ENCODE measurements at places on chromosomes 1 and 21.

- DNase-seq, result no peak
Observed at GRCh38 chr1:97989094-97989680, 68.4 kb upstream of the DPYD start.

DNA sequence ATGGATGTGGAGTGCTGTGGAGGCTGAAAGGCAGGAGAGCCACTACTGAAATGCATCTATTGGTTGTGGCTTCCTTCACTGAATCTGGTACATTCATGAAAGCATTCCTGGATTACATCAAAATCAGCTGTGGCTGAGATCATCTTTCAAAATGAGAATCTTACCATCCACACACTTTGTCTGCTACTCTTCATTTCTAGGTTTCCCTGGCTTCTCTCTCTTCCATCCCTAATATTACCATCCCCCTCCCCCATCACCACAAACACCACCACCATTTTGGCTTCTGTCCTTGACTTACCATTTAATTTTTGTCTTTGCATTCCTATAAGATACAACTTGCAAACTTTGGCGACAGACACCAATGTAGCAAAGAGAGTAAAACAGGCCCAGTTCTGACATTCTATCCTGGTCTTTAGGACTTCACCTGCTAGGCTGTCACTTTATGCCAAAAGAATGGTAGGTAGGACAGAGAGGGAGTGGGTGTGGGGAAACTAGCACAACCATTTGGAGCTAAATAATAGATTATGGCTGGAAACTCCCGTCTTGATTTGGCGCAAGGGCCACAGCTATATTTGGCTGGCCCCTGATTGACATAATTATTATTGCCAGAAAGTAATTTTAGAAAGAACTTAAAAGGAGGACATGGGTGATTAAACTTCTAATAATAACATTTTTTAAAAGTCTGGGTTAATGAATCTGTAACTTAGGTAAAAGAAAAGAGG lies 15.1 kb upstream of the DUSP10 start:
- no peak for DNase-seq

- no peak for DNase-seq
Observed at GRCh38 chr1:212244441-212244840, 40.8 kb upstream of the PPP2R5A start.

GRCh38 chr1:232459087-232459486 lies 170.8 kb downstream of the SIPA1L2 start:
- DNase-seq, result no peak

GRCh38 chr1:147630447-147630846 lies 39.9 kb downstream of the ACP6 start:
- DNase-seq, result no peak

GRCh38 chr1:17661546-17662157 lies 93.5 kb upstream of the ACTL8 start:
- peak; percentile 53 for DNase-seq

DNA sequence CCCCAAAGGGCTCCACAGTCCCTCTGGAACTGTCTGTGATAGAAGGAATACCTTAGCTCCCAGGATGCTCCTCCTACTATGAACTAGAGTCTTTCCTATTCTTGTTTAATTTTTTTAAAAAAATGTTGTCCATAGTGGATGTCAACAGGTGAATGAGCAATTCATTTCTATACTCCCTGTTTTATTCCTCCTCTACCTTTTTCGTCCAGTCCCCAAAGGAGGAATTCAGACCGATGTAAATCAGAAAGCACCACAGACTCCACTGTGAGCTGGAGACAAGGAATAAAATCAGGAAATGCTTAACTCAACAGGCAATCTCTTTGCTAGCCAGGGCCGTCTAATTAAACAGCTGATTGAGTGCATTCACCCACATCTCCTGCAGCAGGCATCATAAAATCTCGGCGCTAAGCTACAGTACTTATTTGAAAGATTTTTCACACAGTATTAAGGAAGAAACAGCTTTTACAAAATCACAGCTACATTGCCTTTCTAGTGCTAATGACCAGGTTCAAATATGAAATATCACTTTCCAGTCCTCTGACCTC lies 381.6 kb downstream of the SIPA1L2 start:
- no peak for DNase-seq

GRCh38 chr1:30648408-30649000 lies 74.9 kb downstream of the MATN1 start:
- no peak for DNase-seq

DNA sequence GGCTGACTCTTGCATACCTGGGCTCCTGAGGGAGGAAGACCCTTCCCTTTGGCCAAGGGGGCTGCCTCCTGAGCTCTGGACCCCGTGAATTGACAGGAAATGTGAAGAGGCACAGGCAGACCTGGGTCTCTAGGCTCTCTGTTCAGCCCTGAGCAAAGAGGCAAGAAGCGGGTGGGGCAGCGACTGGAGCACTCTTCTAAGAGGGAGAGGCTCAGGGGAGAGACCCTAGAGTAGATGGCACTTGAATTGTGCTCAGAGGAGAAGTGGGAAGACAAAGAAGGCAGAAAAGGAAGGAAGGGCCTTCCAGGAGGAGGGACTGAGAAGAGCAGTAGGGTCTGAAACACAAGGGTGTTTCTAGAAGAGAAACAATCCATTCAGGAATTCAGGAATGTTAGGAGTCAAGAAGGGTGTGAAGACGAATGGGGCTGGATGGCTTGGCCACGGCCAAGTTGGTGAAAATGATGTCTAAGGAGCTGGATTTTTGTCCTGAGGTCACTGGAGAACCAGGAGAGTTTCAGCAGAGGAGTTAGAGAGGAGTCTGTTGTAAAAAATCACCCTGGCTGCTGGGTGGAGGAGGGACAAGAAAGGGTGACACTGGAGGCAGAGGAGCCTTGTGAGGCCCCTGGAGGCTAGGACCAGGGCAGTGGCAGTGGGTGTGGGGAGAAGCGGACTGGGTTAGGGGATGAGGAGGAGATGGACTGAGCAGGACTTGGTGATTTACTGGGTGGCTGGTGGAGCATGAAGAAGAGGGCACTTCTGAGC lies 5.3 kb downstream of the TIE1 start:
- no peak for DNase-seq

All from mesothelial cell of epicardium (in vitro differentiated cells).